ENCODE measurements at places on chromosomes 2 and 18.
A peak's percentile ranks its signal among the peaks of the same experiment; 100 is the strongest.

DNA sequence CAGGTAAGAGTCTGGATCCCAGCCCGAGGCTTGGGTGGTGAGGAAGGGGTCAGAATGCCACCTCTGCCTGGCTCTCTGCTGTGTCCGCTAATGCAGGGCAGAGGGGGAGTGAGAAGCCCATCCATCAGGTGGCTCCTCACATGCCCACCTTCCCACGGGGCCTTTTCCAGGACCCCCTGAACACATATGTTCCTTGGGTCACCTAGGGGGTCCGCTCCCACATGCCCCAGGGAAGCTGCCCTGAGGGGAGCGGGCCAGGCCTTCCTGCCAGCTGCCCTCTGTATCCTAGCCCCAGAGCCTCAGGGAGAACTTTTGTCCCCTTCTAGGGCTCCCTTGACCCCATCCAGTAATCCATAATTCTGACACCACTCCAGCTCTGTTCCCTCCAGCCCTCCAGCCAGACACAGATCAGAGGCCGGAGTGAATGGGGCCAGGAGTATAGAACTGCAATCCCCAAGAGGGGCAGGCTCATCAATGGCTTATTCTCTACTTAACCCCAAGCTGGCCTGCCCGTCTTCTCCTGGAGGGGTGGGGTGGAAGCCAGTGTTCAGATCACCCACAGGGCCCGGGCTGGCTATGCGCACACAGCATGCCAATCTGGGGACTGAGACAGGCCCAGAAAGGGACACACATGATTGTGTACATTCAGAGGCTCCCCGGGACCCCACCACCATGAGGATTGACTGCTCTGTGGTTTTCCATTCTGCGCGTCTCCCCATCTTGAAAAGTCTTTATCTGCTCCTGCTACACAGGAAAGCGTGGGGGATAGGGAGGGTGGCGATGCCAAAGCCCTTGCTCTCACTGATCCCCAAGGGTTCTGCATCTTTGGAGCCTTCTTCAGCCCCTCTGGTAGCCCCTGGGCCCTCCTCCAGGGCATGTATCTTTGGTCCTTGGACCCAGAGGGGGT lies 1.1 kb downstream of the EMILIN1 start:
- no peak for DNase-seq

DNA sequence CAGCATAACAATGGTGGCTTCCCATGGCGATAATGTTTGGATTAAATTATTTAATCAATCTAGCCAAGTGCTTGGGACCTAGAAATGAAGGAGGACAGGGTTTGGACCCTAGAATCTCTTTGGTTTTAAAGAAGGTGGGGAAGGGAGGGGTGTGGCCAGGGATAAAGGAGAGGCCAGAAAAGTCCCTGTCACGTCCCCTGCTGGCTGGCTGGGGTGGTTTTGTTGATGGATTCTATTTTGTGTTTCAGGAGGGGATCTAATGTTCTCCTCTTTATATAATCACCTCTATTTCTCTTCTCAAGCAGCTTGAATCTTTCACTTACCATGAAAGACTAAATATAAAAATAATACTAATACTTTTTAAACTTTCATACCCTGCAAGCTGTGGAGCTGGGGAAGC lies 52.6 kb upstream of the GALR1 start:
- DNase-seq, result no peak

GRCh38 chr2:187545238-187545751 lies 8.9 kb downstream of the TFPI start:
- no peak for DNase-seq

DNA sequence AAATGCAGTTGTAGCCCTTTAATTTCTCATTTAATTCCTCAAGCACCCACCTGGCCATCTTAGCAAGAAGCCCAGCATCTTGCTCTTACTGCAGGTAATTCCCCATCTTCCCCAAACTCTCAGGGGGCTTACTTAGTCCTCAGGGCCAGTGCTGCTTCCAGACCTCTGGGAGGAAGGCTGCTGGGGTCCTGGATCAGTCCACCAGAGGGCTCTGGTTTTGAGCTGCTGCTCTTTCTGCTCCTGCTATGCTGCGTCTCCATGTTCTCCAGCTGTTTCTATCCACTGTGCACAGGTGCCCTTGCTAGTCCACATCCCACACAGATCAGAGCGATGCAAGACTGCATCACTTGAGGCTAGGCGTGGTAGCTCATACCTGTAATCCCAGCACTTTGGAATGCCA lies 34.5 kb upstream of the TMEM87B start:
- no peak for DNase-seq

- no peak for DNase-seq
Observed at GRCh38 chr18:3900327-3900726, 450.4 kb downstream of the TGIF1 start.

GRCh38 chr2:138432971-138433370 lies 68.6 kb upstream of the SPOPL start:
- DNase-seq, result no peak

DNA sequence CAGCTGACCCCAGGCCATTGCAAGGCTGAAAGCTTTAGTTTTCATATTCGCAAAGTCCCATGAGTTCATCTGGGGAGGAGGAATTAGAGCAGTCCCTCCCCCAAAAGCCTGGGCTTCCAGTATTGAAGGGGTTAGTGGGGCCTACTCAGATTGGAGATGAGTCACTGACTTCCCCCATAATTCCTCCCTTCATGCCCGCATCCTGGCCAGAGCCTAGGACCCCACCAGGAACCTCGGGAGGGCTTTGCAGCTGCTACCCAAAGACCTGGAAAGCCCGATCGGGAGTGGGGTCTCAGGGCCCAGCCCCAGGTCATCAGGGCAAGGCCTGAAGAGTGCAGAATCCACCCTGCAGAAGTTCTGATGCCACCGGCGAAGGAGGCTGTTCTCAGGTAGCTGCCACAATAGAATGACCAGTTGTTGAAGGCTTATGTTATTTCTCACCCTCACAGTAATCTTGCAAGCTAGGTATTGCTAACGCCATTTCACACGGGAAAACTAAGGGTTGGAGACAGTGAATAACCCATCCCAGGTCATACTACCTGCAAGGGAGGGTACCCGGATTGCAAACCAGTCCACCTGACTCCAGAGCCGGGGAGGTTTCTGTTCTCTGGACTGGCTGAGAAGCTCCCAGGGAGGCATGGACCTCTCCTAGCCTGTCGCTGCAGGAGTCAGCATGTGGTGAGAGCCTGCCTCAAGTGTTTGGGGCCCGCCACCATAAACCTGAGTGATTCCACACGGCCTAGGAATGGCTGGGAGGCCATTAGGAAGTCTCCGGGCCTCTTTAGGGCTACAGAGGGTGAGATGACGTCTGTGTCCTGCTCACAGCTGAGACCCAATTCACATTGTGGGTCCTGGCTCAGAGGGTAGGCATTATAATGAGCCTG lies 5.8 kb upstream of the ARID5A start:
- no peak for DNase-seq

DNA sequence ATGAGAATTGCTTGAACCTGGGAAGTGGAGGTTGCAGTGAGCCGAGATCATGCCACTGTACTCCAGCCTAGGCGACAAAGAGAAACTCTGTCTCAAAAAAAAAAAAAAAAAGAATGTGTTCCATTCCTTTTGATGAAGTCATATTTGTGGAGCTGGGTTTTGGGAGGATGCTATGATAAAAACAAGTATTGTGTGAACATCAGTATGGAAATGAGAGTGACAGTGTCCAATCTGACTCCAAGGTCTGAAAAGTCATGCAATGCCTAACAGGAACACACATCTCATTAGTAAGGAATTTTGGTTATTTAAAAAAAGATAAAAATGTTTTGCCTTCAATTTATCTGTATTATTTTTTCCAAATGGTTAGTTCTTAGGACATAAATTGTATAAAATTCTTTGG lies 11.8 kb downstream of the GCFC2 start:
- no peak for DNase-seq

DNA sequence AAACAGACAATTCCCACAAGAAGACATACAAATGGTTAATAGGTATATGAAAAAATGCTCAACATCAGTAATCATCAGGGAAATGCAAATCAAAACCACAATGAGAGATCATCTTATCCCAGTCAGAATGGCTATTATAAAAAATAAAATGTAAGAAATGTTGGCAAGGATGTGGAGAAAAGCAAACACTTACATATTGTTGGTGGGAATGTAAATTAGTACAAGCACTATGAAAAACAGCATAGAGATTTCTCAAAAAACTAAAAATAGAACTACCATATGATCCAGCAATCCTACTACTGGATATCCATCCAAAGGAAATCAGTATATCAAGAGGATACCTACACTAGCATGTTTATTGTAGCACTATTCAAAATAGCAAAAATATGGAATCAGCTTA lies 186.6 kb downstream of the NOL4 start:
- DNase-seq, result no peak

GRCh38 chr2:97948926-97949325 lies 46.8 kb downstream of the TMEM131 start:
- DNase-seq, result no peak

DNA sequence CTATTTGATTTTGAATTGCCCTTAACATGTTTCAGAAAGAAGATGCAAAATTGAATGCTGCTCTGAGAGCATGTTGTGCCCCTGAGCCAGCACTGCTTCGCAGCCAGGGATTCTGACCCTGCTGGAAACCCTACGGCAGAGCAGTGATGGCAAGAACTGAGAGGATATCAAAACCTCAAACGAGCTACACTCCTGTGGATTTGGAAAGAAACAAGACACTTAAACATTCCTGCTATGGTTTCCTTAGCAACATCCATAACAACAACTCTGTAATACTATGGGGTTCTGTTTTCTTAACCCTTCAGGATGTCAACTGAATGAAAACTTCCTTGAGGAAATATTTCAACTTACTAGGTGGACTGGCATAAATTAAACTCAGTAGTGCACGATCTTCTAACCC lies 649.1 kb downstream of the NYAP2 start:
- no peak for DNase-seq

- DNase-seq, result no peak
Observed at GRCh38 chr2:68784915-68785314, 50.3 kb downstream of the ARHGAP25 start.

- DNase-seq, result no peak
Observed at GRCh38 chr2:217393585-217394032, 533.7 kb upstream of the TNP1 start.

DNA sequence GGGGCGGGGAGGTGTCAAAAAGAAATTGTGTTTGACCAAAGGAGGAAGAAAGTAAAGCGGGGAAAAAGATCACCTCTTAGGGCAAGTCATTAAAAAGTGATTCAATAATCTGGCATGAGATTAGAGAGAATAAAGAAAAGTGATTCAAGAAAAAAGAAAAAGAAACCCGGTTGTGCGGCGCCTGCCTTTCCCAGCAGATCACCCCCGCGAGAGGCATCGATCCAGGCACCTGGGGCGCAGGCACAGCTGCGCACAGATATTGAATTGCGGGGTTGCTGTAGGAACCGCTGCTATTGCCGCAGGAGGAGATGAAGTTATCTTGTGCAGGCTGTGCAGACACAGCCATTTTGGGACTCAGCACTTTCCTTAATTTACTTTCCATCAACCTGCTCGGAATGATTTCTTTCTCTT lies 71.2 kb downstream of the PLB1 start:
- peak; percentile 15 for DNase-seq

DNA sequence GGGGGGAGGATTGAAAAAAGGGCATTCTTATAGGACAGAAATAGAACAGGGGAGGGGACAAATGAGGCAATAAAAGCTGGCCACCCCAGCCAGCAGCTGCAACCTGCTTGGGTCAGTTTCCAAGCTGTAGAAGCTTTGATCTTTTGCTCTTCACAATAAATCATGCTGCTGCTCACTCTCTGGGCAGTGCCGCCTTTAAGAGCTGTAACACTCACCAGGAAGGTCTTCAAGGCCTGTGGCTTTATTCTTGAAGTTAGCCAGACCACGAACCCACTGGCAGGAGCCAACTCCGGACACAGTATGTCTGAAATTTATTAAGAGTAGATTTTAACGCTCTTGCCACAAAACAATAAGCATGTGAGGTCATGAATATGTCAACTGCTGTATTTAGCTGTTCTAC lies 649.9 kb upstream of the RAB6C start:
- DNase-seq, result no peak

- no peak for DNase-seq
Observed at GRCh38 chr2:137842430-137842829, 121.8 kb upstream of the HNMT start.

- DNase-seq, result no peak
Observed at GRCh38 chr2:136411946-136412345, 294.0 kb upstream of the CXCR4 start.

Measured in stimulated activated naive B cell treated with anti-CD40 and anti-IgM and Interleukin-4, amounts not matched to agents 10 μg/mL and 1 μg/mL and 100 μg/mL, for 72 hours (primary cell).